ENCODE measurements at places on chromosomes 11 and 22.

- no peak for DNase-seq
Measured at GRCh38 chr11:43802509-43802908, 78.1 kb upstream of the ALKBH3 start.

DNA sequence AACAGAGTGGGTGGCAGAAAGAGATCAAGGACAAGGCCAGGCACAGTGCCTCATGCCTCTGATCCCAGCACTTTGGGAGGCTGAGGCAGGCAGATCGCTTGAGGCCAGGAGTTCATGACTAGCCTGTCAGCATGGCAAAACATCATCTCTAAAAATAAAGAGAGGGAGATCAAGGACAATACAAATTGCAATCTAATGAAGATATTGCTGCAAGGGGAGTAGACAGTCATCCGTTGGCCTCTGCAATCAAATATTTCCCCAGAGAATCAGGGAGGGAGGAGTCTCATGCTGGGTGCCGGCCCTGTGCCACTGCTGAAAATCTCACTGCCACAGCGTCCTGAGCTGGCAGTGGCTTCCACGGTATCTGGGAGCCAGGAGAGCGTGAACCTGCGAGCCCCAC lies 19.4 kb upstream of the IL17RA start:
- no peak for DNase-seq

GRCh38 chr22:24761888-24762675 lies 12.4 kb downstream of the PIWIL3 start:
- no peak for DNase-seq

- DNase-seq, result peak; percentile 75
Measured at GRCh38 chr22:50695421-50696250, 23.0 kb downstream of the SHANK3 start.

- DNase-seq, result no peak
Measured at GRCh38 chr22:46971099-46971763, 208.8 kb downstream of the TBC1D22A start.

DNA sequence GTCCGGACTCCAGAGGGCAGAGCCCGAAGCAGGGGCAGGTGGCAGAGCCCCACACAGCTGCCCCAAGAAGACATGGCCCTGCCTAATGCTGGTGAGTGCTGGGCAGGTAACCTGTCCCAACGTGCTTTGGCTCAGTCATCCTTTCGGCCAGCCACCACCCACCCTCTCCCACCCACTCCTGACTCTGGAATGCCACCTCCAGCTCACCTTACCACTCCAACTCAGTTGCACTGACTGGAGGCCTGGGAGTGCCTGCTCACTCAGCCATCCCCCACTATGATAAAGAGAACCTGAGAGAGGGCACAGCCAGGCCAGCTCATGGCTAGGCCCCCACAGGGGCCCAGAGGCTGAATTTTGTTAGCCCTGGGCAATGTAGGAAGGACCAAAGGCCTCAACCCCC lies 53.8 kb upstream of the MPEG1 start:
- no peak for DNase-seq

GRCh38 chr11:118918128-118918685 lies 7.5 kb downstream of the BCL9L start:
- DNase-seq, result peak; percentile 93

DNA sequence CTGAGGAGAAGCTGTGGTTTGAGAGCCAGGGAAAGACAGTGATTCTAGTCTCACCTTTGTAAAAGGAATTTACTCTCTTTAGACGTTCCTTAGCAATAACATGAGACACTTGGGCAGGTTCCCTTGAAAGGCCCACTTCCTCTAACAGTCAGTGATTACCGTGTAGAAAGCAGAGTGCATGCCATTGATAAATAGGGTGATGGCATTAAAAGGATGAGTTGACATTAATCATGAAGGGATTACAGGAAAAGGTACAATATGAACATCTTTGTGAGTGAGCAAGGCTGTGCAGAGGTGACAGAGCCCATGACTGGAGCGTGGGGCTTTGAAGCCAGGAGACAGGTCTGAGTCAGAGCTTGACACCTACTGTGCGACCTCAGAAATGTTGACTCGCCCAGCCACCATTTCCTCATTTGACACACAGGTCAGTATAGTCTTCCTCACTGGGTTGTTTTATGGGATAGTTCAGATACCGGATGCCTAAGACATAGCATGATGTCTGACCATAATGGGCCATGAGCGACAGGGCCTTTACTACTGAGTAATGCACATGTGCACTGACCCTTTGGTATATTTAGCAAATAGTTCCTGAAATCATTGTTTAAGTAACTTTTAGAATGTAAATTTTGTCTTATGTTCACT lies 341.7 kb upstream of the MTNR1B start:
- DNase-seq, result no peak

- DNase-seq, result no peak
Measured at GRCh38 chr11:19474954-19475721, 234.4 kb upstream of the E2F8 start.

DNA sequence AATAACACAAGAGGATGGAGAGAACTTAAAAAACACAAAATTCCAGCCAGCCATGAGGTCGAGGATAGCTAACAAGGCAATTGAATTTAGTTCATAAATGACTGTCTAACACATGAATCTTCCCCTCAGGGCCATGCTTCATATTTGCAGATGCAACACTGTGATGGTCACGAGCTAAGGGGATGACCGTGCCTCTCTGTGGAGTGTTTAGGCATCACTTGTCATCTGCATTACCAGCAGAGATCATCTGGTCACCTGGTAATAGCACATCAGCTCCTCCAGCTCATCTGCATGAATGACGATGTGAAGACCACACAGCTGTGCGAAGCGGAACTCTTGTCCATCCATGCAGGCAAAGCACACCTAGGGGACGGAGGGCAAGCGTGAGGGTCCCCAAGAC lies 20.9 kb upstream of the SLC25A1 start:
- no peak for DNase-seq

DNA sequence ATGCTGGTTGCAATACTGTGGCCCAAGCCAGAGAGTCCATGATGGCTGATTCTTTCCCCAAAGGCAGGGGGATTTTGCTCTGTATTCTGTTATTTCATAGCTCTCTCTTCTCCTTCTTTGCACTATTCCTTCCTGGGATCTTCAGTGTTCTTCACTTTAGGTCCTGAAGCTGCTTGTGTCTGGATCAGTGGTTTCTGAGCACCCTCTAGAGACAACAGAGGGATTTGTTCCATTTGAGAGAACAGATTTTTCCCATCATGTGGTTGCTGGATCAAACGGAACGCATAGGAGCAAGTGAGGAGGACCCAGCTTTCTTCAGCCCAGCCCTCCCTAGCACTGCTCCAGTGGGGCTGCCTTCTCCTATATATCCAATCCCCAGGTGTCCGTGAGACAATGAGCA lies 68.7 kb upstream of the SYN3 start:
- no peak for DNase-seq

GRCh38 chr22:46002757-46003270 lies 25.9 kb upstream of the WNT7B start:
- DNase-seq, result no peak

DNA sequence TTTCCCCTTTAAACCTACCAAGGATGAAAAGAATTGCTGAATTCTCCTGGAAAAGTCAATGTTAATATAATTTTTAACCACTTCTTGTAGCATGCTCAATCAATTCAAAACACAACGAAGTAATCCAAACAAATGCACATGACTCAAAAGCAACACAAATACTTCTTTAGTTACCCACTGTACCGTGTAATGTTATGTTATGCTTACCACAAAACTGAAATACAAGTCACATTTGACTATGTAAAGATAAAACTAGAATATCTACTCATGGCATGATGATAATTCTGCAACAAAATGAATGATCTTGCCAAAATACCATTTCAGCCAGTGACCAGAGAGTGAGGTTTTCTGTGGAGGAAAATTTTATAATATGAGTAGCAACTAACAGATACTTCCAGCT lies 587.0 kb downstream of the DLG2 start:
- no peak for DNase-seq

DNA sequence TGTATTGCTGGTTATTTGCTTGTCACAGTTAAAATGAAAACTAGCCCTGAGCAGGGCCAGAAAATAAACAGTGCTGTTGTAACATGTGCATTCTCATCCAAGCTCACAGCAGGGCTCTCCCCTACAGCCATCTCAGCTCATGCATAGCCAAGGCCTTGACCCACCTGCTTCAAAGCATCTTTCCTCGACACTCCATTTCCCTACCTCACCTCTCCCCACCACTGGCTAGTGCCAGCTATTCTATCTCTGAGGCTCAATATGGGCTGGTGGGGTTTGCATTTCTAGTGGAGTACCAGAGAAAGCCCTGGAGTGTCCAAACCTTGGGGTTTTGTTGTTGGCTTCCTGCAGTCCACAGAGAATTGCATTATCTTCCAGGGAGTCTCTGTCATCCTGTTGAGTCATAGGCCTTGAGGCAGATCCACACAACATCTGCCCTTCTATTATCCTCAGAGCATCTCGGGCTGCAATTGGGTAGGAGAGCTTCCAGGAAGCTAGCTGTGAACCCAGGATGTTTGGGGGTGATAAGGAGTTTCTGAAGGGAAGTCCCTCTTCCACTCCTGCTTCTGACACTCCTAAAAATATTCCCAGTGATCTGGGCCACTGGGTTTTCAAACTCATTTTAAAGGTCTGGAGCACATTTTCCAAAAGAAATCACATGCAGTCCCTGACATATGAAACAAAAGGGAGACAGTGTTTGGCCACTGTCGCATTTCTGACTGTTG lies 36.1 kb upstream of the AMOTL1 start:
- no peak for DNase-seq

DNA sequence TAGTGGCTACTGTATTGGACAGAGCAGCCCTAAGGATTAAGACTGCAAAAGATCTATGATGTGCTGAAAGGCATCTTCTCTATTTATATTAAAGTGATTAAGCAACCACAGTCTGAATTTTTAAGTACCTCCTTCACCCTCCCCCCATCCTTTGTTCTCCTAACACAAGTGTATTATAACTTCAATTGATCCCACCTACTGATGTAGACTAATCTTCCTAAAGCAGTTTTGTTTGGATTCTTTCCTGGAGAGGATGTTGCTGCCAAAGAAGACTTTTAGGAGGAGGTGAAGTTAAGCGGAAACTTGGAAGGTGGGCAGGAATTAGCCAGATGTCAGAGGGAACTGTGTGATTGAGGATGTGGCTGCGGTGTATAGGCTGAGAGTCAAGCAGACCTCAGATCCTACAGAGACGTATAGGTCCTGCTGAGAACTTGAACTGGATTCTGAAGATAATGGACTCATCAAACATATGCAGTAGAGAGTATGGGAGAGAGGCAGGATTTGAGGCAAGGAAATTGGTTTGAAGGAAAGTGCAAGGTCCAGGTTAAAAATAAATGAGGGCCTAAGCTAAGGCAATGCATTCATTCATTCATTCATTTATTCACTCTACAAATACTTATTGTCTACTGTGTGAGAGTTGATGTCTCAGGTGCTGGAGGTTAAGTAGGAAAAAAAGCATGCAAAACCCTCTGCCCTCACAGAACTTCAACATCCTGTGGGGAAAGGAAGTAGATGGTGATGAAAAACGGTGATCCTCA lies 5.2 kb upstream of the RASSF10 start:
- DNase-seq, result no peak

- no peak for DNase-seq
Measured at GRCh38 chr11:75768909-75769771, 562 bp downstream of the DGAT2 start.

- no peak for DNase-seq
Measured at GRCh38 chr11:111982541-111983186, 42.5 kb upstream of the DLAT start.

- no peak for DNase-seq
Measured at GRCh38 chr11:491358-491757, 15.7 kb downstream of the RNH1 start.

DNA sequence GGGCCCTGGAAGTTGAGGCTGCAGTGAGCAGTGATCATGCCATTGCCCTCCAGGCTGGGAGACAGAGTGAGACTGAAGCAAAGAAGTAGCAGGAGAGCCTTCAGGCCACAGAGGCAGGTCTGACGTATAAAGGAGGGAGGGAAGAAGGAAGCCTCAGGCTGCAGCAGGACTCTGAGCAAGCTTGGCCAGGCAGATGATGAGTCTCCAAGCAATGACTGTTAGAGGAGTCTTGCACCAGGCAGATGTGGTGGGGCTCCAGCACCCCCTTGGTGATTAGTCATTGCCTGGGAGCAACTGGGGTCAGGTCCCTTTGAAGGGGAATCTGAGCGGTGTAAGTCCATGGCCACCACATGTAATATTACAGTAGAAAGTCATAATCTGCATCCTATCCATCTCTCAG lies 36.6 kb upstream of the NFAM1 start:
- DNase-seq, result no peak

DNA sequence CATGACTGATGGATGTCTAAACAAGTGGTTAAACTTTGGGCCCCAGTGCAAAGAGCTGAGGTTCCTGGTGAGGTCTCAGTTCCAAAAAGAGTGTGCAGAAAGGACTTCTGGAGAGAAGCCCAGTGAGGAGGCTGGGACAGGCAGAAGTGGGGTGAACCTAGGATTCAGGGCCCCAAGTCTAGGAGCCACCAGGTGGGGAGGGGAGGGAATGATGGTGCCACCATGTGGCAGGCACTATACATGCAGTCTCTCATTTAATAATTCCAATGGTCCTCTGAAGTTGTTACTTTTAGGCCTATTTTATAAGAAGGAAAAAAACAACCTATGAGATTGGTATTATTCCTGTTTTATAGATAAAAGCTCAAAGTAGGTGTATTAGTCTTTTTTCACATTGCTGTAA lies 102.0 kb downstream of the INSC start:
- DNase-seq, result no peak

DNA sequence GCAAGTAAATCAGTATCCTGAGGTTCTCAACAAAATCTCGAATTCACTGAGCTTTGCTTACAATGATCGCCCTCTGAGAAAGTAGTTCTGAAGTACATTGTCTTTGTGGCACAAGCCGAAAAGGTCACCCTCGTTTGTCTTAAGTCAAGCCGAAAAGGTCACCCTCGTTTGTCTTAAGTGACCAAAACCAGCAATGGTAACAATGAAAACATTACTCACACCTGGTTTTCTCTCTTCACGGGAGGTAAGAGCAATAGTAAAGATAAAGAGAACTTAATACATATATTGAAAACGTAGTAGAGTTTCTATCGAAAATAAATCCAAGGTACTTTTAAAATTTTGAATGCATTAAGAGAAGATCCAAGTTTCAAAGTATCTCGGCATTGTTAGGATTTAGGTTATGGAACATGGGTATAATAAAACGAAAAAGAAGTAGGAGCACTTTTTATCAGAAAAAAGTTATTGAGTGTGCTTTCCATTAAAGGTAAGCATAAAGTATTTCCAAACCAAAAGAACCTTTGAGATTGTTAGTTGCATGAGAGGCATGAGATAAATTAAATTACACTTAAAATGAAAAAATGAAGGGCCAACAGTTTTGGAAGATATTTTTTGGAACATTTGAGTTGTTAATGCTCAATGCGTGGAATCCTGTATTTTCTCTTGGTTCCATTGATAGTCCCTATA lies 1.2 kb downstream of the BARX2 start:
- no peak for DNase-seq

GRCh38 chr22:39773976-39774539 lies 119.5 kb downstream of the ENTHD1 start:
- no peak for DNase-seq

- DNase-seq, result no peak
Measured at GRCh38 chr11:45607995-45608394, 57.4 kb downstream of the CHST1 start.

Data from breast epithelium (tissue), 4 donors.